Thoracic aorta (tissue), 2 donors: ENCODE measurements at places on chromosomes 3 and 15. TPM values are rescaled to one million over a fixed set of nuclear protein-coding genes. Genes with fewer than 3 reads are reported as not detected.

GRCh38 chr3:37856381-37856780, 5.3 kb upstream of the CTDSPL start:
- no peak for DNase-seq

GRCh38 chr3:128484404-128485281, 8.4 kb downstream of the GATA2 start:
- DNase-seq: no peak

GRCh38 chr3:138913766-138914165, 33.2 kb downstream of the FOXL2 start:
- no peak for DNase-seq

KY gene
- 2.6 TPM for total RNA-seq
